NCI-H146 (cell line): ENCODE measurements at places on chromosomes 3 and 15.

DNA sequence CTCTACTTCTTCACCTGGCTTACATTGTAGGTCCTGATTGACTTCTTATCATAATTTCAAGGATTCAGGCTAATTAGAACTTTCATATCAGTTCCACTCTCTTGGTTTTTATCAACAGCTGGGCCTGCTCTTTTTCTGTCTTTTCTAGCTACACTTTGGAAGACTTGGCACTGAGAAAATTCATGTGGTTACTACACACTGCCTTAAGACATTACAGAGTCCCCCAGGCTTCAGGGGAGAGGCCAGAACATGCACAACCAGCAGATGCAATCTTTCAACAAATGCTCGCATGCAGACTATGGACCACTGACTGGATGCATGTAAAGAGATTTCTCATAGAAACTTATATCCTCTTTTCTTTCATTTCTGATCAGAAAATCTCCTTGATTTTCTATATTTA lies 423.5 kb downstream of the TUSC7 start:
- no peak for DNase-seq

DNA sequence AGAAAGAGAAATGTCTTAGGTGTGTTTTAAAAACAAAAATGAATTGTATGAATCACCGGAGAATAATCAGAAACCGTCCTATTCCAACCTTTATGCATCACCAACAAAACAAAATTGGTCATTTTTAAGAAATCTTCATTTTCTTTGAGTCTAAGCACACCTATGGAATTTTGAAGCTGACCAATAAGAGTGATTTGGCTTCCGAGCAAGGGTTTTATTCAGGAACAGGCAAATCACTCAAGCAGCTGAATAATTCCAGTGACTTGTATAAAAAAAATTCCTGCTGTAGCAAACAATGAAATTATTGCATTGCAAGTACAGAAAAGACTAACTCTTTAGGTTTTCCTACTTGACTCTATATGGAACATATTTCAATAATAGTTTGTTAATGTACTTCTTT lies 83.8 kb upstream of the FNDC3B start:
- DNase-seq = no peak

DNA sequence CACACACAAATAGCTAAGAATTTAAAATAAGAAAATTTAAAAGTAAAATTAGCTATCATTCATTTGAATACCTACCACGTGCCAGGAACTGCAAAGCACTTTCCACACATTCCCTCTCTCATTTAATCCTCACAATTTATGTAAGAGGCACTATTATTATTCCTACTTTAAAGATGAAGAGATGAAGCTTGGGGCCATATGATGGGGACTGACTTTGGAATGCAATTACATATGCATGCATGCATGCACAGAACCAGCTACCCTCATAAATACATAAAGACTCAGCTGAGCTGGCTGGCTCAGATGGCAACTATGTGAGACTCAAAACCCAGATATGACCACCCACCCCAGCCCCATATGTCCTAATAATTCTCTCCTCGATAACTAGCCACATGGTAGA lies 31.7 kb upstream of the THUMPD3 start:
- no peak for DNase-seq

DNA sequence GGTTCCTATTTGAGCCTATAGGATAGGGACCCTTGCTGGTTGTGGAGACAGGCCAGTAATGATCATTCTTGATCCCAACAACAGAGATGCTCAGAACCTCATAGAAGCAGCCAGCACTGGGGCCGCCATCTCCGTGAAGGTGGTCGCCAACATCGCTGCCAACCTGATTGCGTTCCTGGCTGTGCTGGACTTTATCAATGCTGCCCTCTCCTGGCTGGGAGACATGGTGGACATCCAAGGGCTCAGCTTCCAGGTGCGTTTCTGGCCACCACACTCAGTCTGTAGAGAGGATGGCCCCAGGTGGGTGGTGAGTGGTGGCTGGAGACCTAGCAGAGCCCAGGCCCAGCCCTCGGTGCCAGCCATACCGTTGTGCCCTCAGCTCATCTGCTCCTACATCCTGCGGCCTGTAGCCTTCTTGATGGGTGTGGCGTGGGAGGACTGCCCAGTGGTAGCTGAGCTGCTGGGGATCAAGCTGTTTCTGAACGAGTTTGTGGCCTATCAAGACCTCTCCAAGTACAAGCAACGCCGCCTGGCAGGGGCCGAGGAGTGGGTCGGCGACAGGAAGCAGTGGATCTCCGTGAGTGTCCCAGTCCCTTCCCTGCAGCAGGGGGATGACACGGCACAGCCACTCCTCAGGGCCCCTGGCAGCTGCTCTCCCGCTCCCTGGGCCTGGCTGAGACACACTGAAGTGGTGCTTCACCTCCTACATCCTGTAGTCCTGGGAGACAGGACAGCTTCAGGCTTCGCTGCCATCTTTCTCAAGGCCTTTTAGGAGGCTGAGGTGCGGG lies 46.5 kb upstream of the PDE8A start:
- peak; percentile 40 for DNase-seq

GRCh38 chr3:54572197-54572895 lies 355.5 kb downstream of the LRTM1 start:
- DNase-seq = no peak

DNA sequence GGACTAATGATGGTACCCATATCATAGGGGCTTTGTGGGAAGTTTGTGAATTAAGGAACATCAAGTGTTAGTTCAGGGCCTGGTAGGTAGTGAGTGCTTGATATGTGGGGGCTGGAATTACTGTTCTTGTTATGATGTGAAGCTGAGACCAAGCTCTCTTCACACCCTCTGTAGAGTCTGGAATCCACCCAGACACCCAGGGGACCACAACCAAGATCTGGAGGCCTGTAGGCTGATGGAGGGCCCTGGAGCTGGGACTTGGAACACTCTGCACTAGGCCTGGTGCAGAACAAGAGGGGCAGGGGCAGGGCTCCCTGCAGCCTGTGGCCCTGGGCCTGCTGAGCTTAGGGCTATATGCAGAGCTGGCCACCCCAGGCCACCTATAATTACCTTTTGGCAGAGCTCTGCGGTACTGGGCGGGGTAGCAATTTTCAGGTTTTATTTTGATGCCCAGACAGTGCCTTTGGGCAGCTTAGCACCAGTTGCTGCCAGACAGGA lies 13.1 kb upstream of the PRKCD start:
- DNase-seq = no peak

DNA sequence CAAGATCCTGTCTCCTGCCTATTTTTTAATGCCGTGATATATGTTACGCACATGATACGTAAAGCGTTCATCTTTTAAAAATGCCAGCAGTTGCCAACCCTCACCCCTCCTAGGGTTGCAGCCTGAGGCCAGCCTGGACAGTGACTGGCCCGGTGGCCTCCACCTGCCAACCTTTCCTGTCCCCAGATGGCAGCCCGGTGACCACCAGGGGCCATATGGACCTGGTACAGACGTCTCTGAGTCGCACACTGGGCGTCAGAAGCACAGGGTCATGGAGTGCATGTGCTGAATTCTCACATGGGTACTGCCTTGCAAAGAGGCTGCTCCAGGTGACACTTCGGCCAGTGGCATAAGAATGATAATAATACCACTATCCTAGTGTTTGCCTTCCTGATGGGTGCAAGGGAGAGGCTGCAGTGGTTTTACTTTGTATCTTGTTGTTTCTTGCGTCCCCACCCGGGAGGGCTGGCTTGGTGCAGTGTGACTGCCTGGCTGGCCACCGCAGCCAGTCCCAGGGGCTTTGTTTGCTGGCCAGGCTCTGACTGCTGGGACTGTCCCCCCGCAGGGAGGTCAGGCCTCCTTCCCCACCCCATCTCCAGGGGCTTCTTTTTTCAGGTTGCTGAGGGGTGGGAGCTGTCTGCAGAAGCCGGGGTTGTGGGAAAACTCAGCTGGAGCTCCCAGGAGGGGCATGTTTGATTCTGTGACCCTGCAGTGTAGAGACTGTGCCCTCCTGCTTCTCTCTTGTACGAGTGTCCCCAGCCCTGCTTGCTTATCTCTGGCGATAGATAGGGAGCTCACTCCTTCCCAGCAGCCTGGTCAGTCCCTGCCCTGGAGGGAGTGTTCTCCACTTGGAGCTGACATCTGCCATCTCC lies 16.9 kb downstream of the FBLN2 start:
- no peak for DNase-seq

GRCh38 chr15:23686466-23687142 lies 501 bp downstream of the NDN start:
- DNase-seq = no peak

DNA sequence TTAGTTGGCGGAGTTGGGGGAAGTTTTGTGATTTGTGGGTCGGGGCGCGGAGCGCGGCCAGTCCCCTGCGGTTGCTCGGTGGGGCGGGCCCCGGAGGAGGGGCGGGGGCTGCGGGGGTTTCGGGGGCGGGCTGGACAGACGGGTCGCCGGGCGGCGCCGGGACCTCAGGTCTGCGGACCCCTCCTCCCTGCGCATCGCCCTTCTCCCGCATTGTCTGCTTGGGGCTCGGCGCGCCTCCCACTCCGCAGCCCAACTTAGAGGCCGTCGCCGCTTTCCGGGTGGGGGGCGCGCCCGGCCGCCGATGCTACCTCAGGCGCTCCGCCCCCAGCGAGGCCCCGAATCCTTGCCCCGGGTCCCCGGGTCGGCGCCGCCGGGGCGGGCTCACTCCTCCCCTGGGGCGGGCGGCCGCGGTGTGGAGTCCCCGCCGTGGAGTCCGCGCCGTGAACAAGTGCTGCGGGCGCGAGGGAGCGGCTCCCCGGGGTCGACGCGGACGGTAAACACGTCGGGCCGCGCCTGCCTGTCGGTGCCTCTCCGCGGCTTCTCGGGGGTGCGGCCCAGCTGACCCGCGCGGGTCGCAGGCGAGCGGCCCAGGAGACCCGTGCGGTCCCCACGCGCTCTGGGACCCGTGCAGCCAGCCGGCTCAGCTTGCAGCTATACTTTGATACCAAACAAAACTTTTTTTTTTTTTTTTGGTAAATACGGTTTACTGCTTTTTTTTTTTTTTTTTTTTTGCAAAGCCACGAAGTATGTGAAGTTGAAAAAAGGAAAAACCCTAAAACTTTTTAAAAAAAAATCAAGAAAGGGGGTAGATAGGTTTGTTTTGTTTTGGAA lies 624 bp downstream of the AKAP13 start:
- DNase-seq = peak; percentile 39

DNA sequence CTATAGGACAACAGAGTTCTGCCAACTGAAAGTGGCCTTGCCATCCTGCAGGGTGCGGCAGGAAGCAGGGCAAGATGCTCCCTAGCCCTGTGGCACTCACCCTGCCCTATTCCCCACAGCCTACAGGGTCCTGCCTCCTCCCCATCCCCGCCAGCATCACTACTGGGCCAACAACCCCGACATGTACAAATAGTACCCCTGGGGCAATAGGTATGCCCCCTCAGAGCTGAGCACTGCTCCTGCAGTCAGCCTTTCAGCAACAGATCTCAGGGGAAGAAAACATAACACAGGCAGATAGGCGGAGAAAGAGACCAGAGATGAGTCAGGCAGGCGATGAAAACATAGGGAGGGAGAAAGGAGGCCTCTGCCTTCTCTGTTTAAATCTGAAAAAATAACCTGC lies 74.7 kb downstream of the XXYLT1 start:
- no peak for DNase-seq

GRCh38 chr15:64490598-64491259 lies 30.4 kb downstream of the ZNF609 start:
- peak; percentile 3 for DNase-seq
